ENCODE measurements at places on chromosomes 1 and 21.

GRCh38 chr1:33361532-33362235 is 40.8 kb upstream of the A3GALT2 start:
- no peak for DNase-seq

- DNase-seq: no peak
Observed at GRCh38 chr1:48676822-48677221, 99.9 kb downstream of the BEND5 start.

GRCh38 chr1:71784241-71784640 is 498.1 kb downstream of the NEGR1 start:
- DNase-seq: no peak

- no peak for DNase-seq
Observed at GRCh38 chr1:43451701-43452532, 1.8 kb downstream of the HYI start.

- no peak for DNase-seq
Observed at GRCh38 chr1:185656663-185657062, 77.5 kb upstream of the HMCN1 start.

DNA sequence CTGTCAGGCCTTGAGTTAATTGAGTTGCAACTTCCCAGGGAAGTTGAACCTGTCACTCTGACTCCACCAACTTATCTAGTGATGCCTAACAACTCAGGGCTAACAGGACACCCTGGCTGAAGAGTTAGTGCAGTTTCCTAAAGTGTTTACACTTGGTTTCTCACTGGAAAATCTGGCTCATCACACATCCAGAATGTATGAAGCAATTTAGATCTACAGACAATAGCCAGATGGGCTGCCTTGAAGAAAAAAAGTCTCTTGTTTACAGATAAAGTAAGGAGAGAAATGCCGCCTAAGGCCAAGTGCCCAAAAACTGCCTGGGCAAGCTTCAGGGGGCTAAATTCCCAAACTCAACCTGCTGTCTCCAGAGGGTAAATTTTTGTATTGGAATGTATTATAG is 446.3 kb upstream of the NCAM2 start:
- no peak for DNase-seq

DNA sequence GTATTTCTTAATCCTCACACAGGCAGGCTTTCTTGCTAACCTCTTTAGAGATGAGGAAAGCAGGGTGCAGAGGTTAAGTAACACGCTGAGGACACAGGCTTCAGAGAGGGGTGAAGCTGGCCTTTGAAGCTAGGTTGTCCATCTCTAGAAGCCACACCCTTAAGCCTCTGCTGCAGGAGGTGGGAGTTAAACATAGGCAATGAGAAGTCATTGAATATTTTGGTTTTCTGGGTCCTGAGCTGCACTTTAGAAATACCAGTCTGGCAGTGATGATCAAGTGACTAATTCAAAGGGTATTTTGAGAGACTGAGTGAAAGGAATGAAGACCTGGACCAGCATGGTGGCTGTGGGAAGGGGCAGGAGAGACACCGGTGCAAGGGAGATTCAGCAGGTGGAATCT is 9.9 kb downstream of the KCNJ15 start:
- peak; percentile 59 for DNase-seq

DNA sequence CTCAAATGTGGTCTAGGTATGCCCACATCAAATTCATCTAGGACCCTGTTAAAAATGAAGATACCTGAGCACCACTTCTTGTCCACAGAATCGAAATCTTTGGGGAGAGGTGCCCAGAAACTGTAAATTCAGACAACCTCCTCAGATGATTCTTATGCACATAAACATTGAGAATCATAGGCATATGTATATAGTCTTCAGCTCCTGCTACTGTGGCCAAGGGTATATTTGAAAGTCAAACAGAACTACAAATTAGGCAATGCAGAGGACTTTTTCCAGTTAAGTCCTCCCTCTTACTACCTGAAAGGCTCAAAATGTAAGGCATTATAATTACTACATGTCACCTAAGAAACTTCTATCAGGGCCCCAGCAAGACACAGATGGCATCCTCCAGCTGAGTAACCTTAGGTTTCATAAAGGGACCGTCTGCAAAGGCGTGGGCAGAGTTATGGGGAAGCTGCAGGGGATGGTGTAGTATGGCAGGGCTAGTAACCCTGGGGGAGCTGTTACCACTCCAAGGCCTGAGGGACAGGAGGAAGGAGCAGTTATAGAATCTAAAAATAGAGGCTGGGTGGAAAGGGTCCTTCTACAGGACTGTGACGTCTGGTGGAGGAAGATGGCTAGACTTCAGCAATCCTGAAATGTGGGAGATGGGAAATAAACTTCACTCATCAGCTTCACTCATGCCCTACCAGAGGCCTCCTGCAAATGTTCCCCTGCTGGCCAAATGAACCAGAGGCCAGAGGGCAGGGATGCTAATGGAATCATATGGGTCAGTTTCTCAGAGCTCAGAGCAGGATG is 46.3 kb downstream of the DAB1 start:
- DNase-seq: no peak

DNA sequence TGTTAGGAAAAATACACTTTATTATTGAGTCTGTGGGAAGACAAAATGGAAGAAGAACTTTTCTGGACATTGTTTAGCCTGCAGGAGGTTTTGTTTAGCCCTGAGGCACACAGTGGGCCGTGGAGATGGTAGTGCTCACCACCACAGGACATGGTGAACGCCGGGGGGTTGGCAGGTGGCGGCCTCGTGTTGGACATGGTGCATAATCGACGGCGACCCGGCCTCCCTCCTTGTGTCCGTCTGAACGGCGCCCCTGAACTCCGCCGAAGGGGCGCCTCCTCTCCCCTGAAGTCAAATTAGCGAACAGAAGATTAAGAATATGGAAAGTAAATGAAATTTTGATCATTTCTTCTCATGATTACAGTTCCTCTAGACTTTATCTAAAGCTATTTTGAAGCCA is 126.4 kb downstream of the PCBP3 start:
- no peak for DNase-seq

DNA sequence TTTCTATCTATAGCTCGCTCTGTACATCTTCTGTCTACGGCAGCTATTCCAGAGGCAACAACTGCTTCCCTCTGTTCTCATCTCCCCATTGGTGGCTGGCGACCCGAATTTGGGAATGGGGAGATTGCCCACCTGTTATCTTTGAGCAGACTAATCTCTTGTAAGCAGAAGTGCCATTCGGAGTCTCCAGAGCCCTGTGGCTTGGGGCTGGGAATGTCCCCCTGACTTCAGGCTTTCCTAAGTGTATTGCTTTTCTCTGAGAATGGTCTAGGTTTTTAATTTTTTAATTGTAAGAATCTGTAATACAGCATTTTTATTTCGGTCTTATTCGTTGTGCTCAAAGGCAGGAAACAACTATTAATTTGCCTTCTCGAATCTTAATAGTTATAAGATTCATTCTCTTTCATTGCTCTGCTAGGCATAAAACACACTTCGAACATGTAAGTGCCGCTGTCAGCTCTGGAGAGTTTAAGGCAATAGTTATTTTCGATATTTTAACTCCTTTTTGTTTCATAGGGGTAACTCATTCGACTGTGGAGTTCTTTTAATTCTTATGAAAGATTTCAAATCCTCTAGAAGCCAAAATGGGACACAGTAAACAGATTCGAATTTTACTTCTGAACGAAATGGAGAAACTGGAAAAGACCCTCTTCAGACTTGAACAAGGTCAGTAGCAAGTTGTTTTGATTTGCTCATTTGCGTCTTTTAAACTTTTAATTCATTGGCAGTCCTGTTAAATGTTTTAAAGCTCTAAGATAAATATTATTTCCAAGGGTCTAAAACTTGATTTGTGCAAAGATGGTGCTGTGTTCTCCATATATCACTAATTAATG is 514 bp downstream of the AGL start:
- DNase-seq: no peak

DNA sequence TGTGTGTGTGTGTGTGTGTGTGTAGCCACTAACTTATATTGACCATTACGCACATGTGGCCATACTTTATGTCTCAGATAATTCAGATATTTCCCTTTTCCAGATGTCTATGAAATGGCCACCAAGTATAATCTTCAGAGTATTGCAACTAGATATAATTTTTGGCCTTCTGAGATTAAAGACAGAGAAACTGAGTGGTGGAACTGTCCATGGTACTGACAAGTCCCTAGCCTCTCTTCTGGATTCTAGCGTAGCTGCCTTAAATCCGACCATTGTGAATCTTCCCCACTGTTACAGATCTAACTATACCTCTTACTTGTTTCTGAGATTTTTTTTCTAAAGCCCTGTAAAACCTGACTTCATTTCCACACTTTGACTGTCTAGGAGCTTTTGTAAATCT is 100.0 kb upstream of the SERTAD4 start:
- DNase-seq: no peak

GRCh38 chr1:51518033-51518585 is 957 bp downstream of the EPS15 start:
- no peak for DNase-seq

- DNase-seq: no peak
Observed at GRCh38 chr1:219467524-219467923, 145.4 kb downstream of the ZC3H11B start.

DNA sequence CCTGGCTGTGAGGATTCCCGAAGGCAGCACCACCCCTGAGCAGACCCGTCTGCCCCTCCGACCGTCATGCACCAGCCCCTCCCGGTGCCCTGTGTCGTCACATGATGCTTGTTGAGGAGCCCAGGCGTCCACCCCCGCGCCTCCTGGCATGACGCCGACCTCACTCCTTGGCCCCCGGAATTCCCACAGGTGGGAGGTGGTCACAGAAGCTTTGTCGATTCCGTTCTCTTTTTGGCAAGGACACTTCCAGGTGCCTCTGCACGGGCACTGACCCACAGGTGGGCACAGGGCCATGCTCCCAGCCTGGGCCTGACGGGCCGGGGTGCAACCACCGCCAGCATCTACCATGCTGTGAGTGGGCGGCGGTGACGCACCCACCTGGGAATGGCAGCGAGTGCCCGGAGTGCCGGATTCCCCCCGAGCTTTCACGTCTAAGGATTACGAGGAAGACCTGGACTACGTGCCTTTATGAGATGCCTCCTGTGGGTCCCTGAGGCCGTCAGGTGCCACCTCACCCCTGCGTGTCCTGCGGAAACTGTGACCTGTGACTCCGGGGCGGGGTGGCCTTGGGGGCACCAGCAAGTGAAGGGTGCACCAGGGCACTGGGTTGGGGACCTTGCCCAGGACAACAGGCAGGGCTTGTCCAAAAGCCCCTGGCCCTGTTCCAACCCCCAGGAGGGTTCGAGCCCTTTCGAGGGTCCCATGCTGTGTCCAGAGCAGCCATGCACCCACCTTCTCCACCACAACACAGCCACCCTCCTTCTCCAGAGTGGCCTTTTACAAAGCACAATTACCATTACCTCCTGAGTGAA is 31.4 kb upstream of the COL6A1 start:
- DNase-seq: no peak

GRCh38 chr1:20546637-20547036 is 5.7 kb upstream of the FAM43B start:
- DNase-seq: no peak

DNA sequence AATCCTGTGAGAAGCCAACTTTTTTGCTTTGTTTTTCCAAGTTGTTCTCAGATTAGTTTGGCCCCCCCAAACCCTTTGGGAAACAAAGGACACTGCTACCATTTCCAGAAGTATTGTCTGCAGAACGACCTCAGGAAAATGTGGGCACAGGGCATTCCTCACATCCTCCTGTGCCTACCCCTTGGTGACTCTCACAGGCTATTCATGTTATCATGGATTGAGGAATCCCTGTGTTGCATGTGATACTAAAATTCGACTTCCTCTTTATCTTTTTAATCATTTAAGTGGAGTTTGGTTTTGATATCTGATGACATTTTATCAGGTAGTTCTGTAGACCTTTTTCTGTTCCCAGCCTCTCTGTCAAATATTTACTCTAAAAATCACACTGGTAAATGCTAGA is 184.5 kb downstream of the FASLG start:
- DNase-seq: no peak

GRCh38 chr1:202586018-202586821 is 124.0 kb downstream of the SYT2 start:
- DNase-seq: no peak

GRCh38 chr1:77413541-77414335 is 131.9 kb downstream of the AK5 start:
- DNase-seq: no peak

DNA sequence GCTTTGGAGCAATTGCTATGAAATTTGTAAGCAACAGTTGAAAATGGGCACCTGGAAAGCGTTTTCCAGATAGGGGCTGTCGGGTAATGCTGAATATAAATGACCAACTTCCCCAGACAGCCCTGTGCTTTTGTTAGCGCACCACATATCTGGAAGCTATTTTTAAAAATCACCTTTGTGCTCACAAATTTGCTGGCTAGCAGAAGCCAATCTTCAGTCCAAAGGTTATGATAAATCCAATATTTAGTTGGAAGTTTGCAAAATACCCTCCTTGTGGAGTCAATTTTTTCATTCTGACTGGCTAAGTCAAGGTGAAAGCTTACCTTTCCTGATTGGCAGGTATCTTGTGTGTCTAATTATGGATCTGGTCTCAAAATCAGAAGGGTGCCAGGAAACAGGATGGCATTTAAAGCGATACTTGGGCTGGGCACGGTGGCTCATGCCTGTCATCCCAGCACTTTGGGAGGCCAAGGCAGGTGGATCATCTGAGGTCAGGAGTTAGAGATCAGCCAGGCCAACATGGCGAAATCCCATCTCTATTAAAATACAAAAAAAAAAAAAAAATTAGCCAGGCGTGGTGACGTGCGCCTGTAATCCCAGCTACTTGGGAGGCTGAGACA is 124.1 kb upstream of the AJAP1 start:
- no peak for DNase-seq

- no peak for DNase-seq
Observed at GRCh38 chr1:54615531-54616279, 7.6 kb downstream of the FAM151A start.

- DNase-seq: no peak
Observed at GRCh38 chr1:3467096-3468036, 12.9 kb downstream of the ARHGEF16 start.

DNA sequence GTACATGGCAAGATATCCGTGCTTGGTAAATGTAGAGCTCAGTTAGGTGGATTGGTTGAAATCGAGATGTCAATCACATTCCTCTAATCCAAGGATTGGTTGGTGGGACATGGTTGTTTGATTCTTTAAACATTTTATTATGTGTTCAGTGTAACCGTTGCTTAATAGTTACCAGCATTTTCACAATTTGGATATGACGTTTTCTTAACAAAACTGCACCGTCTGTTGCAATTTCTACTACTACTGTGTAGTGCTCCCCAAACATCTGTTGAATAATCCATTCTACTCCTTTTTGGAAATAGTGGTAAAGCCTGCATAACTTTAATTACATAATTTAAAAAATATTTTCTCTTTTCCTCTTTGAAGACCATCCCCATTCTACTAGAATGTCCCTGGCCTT is 16.3 kb downstream of the OR2B11 start:
- no peak for DNase-seq

Data from HS-27A (cell line).